GM03348 (cell line): ENCODE measurements at places on chromosomes 1 and 21.

GRCh38 chr1:119795261-119796200, 15.7 kb downstream of the REG4 start:
- no peak for DNase-seq

- DNase-seq = no peak
These were observed 56.5 kb downstream of the CD46 start for GRCh38 chr1:207808322-207808705.

GRCh38 chr1:173128742-173129141, 78.0 kb upstream of the TNFSF18 start:
- no peak for DNase-seq

DNA sequence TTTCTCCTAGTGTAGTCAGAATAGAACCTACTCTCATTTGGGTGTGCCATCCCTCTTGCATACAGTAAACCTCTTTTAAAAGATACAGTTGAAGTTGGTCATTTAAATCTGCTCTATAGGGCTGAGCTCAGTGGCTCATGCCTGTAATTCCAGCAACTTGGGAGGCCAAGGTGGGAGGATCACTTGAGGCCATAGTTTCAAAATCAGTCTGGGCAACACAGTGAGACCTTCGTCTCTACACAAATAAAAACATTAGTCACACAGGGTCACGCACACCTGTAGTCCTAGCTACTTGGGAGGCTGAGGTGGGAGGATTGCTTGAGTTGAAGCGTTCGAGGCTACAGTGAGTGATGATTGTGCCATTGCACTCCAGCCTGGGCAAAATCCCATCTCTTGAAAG, 183.8 kb downstream of the LHX8 start:
- DNase-seq = no peak

- no peak for DNase-seq
These were observed 26.8 kb downstream of the TOR3A start for GRCh38 chr1:179108644-179109043.

DNA sequence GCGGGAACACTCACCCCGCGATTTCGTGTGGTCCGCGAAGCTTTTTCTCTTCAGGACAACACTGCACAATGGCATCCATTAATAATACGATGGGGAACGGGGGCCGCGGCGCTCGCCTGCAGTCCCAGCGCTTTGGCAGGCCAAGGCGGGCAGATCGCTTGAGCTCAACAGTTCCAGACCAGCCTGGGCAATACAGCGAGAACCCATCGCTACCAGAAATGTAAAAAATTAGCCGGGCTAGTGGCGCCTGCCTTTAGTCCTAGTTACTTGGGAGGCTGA, 17.7 kb downstream of the OR2C3 start:
- DNase-seq = no peak

DNA sequence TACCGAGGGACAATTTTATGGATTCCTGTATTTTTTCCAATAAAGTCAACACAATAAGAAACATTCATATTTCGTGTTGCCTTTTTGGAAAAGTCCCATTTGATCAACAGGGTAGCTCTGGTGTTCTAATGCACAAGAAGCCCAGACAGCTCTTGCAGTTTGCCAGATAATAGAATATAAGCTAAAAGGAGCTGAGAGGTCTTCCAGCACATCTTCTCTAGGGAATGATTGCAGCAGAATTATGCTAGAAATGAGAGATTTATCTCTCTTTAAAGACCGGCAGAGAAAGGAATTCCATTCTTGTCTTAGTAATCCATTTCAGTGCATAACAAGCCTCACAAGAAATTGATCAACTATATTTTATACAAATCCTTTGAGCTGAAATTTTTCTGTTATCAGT, 25.0 kb upstream of the DDX59 start:
- DNase-seq = no peak

GRCh38 chr1:34426325-34426896, 249.7 kb downstream of the C1orf94 start:
- no peak for DNase-seq

- peak; percentile 92 for DNase-seq
These were observed 70.4 kb upstream of the TARDBP start for GRCh38 chr1:10941891-10942541.

DNA sequence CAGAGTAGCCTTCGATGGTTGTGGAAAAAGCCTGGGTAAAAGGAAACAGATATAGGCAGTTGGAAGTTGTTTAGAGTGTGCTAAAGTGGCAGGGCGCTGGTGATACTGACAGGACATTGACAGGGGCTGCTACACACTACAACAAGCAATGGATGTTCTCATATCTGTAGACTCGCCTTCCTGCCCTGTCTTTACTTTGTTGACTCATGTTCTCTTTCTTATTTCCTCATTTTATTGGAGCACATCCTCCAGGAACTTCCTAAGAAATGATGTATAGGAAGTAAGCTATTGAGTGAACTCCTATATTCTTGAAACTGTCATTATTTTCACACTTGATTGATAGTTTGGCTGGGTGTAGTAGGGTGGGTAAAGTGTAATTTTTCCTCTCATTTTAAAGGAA, 51.0 kb downstream of the C4BPA start:
- no peak for DNase-seq

- no peak for DNase-seq
These were observed 24.4 kb downstream of the ELAPOR1 start for GRCh38 chr1:109138358-109138757.
